GM04504 (cell line): ENCODE measurements at places on chromosomes 13 and 19.

DNA sequence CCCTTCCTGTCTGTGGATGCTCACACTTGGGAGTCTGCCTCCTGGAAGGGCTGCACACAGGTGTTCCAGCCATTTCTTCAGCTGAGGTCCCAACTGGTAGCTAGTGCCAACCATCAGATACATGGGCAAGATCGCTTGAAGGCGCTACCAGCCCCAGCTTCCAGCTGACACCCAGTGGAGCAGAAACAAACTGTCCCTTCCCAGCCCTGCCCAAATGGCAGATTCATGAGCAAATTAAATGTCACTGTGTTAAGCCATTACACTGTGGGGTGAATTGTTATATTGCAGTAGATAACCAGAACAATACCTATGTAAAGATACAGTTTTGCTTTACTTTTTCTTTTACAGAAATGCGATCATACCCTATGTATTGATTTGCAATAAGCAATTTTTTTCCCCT lies 17.6 kb downstream of the ING1 start:
- DNase-seq: no peak

- DNase-seq: peak; percentile 19
Observed at GRCh38 chr13:65292488-65292901, 1937.6 kb downstream of the PCDH9 start.

DNA sequence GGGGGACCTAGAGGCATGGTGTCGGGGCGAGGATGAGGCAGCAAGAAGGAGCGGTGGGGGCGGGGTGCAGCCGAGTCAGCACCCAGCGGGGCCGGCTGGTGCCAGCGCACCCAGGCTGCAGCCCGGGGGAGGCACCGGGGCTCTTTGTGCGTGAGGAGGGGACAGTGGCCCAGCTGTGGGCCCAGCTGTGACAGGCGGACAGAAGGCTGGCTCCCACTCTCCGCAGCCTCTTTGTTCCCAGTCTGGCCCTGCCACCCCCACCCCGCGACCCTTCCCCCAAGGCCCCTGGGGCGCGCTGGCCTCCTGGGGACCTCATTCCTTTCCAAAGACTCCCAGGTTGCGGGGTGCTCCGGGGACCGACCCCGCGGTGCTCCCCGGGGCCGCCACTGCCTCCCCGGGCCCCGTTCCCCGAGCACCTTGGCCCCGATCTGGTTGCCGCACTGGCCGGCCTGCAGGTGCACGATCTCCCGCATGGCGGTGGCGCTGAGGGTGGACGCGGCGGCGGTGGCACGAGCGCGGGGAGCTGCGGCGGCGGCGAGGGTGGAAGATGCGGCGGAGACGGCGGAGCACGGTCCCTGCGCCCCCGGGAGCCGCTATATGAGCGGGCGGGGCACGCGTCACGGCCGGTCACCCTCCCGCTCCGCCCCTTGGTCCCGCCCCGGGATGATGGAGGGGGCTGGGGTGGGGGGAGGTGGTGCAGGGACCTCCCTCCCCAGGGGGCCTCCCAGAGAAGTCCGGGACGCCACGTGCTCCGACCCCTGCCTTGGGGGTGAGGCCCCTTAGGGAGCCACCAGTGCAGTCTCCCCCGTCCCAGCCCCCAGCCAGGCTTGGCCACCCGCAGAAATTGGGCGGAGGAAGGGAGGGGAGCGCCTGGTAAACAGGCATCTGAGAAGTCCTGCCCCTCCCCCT lies at the start of gene TUBB4A:
Gene TUBB4A, minus strand, starts transcription at position 570 of the 909 bp plus-strand sequence. Its CDS starts 97 bp downstream, at position 473.
- no peak for DNase-seq

- DNase-seq: no peak
Observed at GRCh38 chr13:28000567-28000966, 12.1 kb upstream of the URAD start.
